Activated naive CD8-positive, alpha-beta T cell treated with anti-CD3 and anti-CD28 coated beads for 36 hours (primary cell): ENCODE measurements at places on chromosomes 5 and 9. TPM values are rescaled to one million over a fixed set of nuclear protein-coding genes. Genes with fewer than 3 reads are reported as not detected.

DNA sequence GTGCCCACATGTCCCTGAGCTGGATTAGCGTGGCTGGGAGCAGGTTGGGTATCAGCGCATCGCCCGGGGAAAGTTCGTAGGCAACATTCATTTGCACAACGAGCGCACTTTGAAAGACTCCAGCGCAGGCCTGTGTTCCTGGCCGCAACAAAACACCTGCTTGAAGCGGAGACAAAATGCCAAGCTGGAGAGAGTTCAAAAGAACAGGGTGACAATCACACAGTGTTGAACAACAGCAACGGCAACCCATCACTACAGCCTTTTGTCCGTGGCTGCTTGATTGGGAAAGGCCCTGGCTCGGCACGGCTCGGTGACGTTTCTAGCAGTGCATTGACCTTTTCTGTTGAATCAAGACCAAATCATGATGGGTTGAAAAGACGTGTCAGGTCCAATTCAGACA, 336.3 kb downstream of the IRX1 start:
- DNase-seq, result no peak

- DNase-seq, result no peak
These were observed 6.6 kb downstream of the LHX2 start for GRCh38 chr9:124017929-124018729.

ZNF608 gene
- total RNA-seq, result 0.06 TPM

KLHL9 gene
- 14.2 TPM for total RNA-seq

TMEM171 gene
- total RNA-seq, result not detected

PDE6A gene
- not detected for total RNA-seq

DNA sequence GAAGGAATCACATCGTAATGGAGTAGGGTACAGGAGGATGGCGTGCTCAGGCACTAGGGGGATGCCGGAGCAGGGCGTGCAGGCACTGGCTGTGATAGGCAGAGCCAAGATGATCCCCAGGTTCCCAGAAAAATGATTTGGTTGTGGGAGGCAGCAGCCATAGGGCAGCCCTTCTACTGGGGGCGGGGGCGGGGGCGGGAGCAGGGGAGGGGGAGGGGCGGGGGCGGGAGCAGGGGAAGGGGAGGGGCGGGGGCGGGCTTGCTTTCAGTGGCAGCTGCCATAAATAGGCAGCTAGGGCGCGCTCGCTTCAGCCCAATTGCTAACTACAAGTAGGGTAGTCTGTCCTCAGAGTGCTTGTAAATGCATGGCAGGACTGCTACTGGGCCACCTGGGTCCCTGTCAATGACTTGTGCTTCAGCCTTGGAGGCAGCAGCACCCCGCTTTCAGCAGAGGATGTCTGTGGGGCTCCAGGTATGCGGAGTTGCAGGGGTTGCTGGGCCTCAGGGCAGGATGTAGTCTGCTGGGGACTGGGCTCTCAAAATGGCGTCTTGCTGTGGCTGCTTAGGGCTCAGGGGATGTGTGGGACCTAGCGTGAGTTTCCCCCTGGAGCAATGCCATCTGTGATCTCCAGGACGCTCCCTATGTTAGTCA, 354.3 kb downstream of the RAB3C start:
- DNase-seq, result no peak
